T-helper 1 cell (primary cell): ENCODE measurements at places on chromosomes 6 and 20.
A peak's percentile ranks its signal among the peaks of the same experiment; 100 is the strongest.

DNA sequence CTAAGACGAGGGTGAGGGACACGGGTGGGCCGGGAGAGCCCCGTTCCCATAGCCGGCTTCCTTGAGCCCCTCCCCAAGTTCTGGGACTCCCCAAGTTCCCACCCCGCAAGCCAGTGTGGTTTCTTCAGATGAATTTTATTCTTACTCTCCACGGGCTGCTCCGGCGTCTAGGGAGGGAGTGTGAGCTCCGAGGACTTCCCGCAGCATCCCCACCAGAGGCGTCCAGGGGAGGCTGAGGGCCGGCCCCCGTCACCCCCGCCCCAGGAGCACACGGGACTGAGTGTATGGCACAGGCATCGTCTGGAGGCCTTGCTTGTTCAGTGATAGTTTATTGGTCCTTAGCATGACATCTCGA, 10.0 kb upstream of the SLC4A11 start:
- DNase-seq = no peak

GRCh38 chr20:9916761-9917160, 77.9 kb upstream of the PAK5 start:
- DNase-seq = no peak

DNA sequence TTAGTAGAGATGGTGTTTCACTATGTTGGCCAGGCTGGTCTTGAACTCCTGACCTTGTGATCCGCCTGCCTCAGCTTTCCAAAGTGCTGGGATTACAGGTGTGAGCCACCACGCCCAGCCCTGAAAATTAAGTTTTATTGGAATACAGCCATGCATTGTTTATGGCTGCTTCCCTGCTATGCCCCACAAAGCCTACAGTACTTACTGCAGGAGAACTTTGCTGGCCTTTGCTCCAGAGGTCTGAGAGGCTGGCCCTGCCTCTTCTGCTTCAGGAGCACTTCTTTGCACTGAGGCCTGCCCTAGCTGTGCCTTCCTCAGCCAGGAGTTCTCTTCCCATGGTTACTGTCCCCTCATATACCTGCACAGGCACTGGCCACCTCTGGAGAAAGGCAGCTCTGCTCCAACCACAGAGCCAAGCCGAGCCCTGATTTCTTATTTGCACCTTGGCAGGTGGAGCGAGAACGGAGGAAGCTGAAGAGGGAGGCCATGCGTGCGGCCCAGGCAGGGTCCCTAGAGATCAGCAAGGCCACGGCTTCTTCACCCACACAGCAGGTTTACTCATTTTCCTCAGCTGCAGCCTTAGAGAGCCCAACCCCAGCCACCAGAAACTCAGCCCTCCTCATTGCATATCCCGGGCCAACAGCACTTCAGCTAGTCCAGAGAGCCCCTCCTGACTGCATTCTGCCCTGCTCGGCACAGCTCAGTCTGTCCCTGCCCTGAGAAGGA, 20.8 kb downstream of the C20orf173 start:
- no peak for DNase-seq

GRCh38 chr6:126767711-126768110, 350.8 kb upstream of the RSPO3 start:
- no peak for DNase-seq

DNA sequence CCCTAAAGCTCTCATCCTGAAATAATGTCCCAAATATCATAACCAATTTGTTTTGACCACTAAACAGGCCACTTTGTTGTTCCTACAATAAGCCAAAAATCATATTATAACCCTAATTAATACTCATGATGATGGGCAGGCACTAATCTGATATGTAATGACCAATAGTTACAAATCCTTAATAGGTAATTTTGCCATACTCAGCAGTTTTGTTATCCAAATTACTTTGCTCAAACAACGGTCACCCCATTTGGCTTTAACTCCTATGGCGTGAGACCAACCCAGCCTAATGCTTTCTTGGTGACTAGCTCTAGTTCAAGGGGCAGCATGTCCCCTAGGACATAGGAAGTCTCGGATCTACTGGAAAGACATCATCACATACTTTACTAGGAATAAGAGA, 123.2 kb upstream of the ID4 start:
- DNase-seq = no peak

GRCh38 chr6:140541288-140541687, 1166.8 kb upstream of the CITED2 start:
- DNase-seq = no peak

DNA sequence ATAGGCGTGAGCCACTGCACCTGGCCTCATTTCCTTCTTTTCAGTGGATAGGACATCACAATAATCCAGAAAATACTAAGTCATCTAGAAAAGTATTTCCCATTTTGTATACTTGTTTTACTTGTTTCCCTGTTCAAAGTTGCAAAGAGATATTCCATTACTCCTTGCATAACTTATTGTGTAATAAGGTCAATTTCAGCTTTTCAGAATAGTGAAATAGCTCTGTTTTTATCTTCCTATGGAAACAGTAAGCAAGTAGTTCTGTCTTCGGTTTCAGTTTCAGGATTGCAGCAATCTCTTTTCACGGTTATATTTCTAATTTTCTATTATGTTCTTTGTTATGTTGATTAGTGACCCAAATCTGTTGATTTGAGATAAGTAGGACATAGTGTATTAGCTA, 6.0 kb downstream of the STX11 start:
- DNase-seq = peak; percentile 28

DNA sequence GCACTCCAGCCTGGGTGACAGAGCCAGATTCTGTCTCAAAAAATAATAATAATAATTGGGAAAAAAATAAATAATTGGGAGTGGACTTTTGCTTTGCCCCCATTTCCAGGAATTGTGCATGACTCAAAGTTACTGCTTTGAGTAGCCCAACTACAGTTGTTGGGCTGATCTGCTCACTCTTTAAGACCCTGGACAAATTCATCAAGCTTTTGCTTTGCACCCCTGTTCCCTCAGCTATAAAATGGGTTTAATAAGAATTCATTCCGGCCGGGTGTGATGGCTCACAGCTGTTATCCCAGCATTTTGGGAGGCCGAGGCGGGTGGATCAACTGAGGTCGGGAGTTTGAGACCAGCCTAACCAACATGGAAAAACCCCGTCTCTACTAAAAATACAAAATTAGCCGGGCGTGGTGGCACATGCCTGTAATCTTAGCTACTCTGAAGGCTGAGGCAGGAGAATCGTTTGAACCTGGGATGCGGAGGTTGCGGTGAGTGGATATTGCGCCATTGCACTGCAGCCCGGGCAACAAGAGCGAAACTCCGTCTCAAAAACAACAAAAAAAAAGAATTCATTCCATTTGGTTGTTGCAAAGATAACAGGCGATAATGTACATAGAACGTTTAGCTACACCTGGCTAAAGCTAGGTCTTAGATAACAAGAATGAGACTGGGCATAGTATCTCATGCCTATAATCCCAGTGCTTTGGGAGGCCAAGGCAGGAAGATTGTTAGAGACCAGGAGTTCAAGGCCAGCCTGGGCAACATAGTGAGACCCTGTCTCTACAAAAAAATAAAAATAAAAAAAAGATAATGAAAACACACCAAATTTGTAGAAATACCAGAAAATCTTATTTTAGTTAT, 87.9 kb upstream of the ZNF217 start:
- no peak for DNase-seq

- DNase-seq = no peak
Measured at GRCh38 chr6:144678844-144679243, 393.7 kb downstream of the UTRN start.

DNA sequence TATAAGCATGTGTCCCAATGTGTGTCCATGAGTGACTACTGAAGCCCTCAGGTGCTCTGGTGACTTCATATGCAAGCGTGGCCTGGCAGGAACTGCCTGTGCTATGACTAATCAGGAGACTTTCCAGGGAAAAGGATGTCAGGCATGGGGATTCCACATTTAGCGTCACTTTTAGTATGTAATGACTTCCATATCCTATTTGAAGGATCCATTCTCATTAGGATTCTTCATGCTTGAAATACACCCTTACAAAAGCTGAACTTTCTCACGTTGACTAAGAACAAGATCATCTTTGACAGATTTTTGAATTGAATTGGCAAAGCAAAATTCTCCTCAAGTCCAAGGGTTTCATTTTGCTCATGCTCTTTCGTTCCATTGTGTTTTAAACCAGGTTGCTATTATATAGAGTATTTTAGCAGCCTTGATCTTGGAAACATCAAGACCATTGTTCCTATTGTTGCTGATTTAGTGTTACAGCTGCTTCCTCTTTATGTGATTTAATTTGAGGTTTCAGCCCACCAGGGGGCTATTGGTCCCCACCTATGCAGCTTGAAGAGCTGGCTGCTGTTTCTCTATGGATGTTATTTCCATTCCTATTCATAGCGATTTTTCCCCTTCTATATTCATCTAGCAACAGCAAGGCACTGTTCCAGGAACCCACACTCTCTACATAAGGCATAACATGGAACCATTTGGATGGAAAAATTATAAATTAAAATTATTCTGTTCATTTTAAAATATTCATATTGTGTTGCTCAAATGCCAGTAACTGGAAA, 418.6 kb downstream of the CDKAL1 start:
- DNase-seq = no peak

GRCh38 chr6:89144354-89144906, 1.4 kb upstream of the PM20D2 start:
- no peak for DNase-seq

- DNase-seq = no peak
Measured at GRCh38 chr6:31871046-31871659, 7.6 kb downstream of the SLC44A4 start.

- DNase-seq = no peak
Measured at GRCh38 chr20:40869218-40870147, 159.1 kb upstream of the TOP1 start.

DNA sequence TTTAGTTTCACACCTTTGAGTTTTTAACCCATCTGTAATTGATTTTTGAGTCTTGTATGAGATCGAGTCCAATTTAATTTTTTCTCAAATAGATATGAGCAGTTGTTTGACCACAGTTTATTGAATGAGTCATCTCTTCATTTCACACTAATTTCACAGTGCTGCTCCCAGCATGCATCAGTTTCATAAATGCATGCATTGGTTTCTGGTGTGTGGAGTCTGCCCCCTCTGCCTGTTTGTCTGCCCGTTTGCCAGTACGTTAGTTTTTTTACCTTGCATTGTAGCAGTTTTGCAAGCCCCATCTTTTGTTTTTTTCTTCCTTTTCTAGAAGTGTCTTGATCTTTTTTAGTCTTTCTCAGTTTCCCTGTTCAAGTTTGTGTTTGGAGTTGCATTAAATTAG, 11.9 kb downstream of the SLX4IP start:
- DNase-seq = peak; percentile 17

- DNase-seq = no peak
Measured at GRCh38 chr6:100103931-100104330, 109.9 kb upstream of the MCHR2 start.

- DNase-seq = no peak
Measured at GRCh38 chr6:20892365-20892764, 358.1 kb downstream of the CDKAL1 start.

- DNase-seq = no peak
Measured at GRCh38 chr6:83463886-83464285, 33.0 kb upstream of the ME1 start.

- DNase-seq = no peak
Measured at GRCh38 chr6:29631209-29631810, 1.7 kb downstream of the GABBR1 start.

GRCh38 chr20:1389703-1390580, 2.9 kb downstream of the FKBP1A start:
- no peak for DNase-seq

- DNase-seq = no peak
Measured at GRCh38 chr6:156839129-156839528, 62.0 kb downstream of the ARID1B start.

- DNase-seq = no peak
Measured at GRCh38 chr6:79634491-79635231, 3.5 kb downstream of the SH3BGRL2 start.

- DNase-seq = no peak
Measured at GRCh38 chr6:139760128-139760527, 385.7 kb upstream of the CITED2 start.

- DNase-seq = no peak
Measured at GRCh38 chr6:44255105-44255808, 2.1 kb downstream of the SLC35B2 start.

- DNase-seq = no peak
Measured at GRCh38 chr20:1646975-1647431, 10.6 kb downstream of the SIRPG start.

- DNase-seq = no peak
Measured at GRCh38 chr6:143982968-143983367, 25.1 kb downstream of the PLAGL1 start.

DNA sequence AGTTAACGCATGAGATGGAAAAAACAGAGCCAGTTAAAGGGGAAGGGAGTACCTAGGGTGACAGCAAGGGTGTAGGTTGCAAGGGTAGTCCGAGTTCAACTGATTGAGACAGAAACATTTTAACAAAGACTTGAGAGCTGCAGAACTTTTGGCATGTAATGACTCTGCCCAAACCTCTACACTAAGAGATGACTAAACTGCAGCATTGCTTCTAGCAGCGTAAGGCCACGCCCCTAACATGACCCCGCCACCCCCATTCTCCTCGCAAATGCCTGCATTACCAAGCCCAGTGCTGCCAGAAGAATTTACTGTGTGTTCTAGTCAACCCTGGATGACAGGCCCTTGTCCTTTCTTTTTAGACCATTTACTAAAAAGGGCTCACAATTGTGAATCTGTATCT, 6.3 kb upstream of the HINT3 start:
- no peak for DNase-seq

DNA sequence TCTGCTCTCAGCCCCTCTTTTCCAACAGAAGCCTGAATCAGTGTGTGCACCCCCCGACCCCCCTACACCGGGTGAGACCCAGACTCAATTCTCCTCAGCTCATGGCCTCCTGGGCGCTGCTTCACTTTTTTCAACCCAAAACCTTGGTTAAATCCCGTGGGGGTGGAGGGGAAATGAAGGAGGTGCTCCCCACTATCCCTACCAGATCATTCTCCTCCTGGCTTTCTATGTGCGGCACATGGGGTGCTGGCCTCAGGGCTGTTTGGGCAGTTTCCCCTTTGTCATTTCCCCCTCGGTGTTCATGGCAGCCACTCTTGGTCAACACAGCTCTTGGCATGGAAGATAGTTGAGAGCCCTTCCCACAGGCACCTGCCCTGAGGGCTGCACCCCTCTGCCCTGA, 4.6 kb downstream of the CST4 start:
- DNase-seq = no peak

- DNase-seq = no peak
Measured at GRCh38 chr20:51639206-51639832, 96.8 kb upstream of the NFATC2 start.

GRCh38 chr6:73372516-73372915, 2.8 kb upstream of the OOEP start:
- no peak for DNase-seq

GRCh38 chr6:112822769-112823168, 475.6 kb downstream of the RFPL4B start:
- no peak for DNase-seq

DNA sequence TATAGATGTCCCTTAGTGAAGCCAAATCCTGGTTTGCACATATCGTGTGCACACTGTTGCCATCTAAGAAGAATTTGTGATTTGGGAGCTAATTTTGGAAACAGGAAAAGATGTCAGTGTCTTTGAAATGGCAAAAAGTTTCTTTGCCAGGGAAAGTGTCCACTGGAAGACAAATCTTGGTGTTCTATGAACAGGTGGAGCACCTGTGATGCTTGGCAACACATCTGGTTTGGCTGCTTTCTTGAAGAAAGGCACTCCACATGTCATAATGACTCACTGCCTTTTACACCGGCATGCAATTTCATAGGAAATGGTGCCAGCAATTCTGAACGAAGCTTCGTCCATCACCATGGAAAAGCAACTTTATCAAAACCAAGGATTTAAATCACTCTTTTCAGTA, 1040.0 kb upstream of the MAP3K7 start:
- no peak for DNase-seq

GRCh38 chr6:136435101-136435500, 115.1 kb downstream of the MAP7 start:
- DNase-seq = no peak
